ENCODE measurements at places on chromosomes 2 and 18.
A peak's percentile ranks its signal among the peaks of the same experiment; 100 is the strongest.

- no peak for DNase-seq
Observed at GRCh38 chr2:101912545-101912944, 79.2 kb upstream of the IL1R2 start.

DNA sequence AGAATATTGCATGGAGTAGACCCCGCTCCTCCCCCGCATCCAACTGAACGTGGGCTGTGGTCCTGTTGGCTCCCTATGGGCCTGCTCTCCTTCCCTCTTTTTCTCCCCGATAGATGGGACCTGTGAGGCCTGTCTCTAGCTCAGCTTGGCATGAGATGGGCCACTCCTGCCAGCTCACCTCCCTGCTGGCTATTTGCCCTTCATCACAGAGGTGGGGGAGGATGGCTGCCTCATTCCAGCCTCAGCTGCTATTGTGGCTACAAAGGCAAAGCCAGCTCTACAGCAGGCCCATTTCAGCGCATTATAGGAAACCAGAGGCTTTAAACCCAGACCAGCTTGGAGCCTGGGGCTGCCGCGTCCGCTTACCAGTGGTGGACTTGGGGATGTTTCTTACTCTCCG lies 313.9 kb downstream of the GBX2 start:
- no peak for DNase-seq

DNA sequence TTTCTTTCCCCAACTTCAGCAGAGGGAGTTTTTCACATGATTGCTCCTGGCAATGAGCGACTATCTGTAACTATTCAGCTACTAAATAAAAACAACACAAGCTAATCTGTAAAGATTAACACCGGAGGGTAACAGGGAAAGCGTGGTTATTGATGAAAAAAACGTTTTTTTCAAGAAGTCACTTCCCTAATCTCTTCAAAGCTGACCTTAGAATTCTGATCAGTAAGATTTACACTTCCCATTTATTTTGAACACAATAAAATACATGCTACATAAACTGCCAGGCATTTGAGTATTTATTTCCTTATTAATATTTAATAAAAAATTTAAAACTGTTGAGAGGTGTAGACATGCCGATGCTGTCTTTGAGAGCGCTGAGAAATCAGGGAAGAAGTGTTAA lies 207.4 kb upstream of the HDAC4 start:
- DNase-seq: no peak

GRCh38 chr2:176283291-176284068 lies 14.2 kb downstream of the MTX2 start:
- DNase-seq: no peak

- no peak for DNase-seq
Observed at GRCh38 chr2:42941633-42942176, 149.3 kb upstream of the HAAO start.

- DNase-seq: no peak
Observed at GRCh38 chr2:112679484-112679883, 33.7 kb downstream of the SLC20A1 start.

GRCh38 chr2:121038891-121039616 lies 245.9 kb downstream of the TFCP2L1 start:
- no peak for DNase-seq

- DNase-seq: peak; percentile 81
Observed at GRCh38 chr18:57898506-57899124, 95.5 kb upstream of the ATP8B1 start.

DNA sequence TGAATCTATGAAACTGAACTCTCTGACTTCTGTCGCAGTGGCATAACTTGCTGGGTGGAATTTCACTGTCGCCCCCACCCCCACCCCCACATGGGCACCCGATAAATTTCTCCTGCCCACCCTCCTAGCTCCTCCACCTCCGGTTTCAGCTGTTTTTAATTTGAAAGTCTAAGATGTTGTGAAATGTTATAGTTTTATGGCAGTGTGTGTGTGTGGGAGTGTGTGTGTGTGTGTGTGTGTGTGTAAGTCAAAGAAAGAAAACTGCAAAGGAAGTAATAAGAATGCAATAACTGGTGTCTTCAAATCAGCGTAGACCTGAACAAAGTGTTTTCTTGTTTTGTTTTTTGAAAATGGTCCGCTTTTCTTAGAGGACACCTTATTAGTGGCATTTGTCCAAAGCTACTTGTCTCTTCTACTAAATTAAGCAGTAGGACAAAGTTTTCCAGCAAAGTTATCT lies 388 bp downstream of the DTNA start:
- no peak for DNase-seq

DNA sequence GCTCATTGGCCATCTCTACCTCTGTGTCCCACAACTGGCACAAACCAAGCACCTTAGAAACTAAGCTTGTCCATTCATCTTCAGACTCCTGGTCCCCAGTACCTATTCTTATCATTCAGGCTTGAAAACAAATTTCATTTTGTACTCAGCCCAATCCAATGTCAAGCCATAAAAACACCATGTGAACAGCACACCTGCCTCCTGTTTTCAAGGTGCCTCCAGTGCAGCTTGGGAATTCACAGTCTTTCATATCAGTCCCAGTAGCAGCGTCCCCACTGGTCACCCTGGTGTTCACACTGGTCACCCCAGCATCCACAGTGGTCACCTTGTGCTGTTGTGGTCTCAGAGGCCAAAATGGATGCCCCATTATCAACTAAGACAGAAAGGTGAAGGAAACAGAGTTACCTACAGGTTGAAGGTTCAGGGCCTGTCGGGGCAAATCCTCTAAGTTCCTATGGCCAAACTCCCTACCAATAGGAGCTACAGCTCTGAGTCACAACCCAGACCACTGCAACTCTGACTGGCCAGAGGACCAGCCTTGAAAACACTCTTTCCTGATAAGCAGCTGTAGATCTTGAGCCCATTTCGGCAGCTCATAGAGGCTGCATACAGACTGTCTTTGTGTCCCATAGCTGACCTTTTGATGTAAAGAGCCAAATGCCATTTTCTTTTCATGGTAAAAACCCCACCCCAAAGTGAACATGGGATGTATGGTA lies 259.5 kb upstream of the RAB12 start:
- no peak for DNase-seq

DNA sequence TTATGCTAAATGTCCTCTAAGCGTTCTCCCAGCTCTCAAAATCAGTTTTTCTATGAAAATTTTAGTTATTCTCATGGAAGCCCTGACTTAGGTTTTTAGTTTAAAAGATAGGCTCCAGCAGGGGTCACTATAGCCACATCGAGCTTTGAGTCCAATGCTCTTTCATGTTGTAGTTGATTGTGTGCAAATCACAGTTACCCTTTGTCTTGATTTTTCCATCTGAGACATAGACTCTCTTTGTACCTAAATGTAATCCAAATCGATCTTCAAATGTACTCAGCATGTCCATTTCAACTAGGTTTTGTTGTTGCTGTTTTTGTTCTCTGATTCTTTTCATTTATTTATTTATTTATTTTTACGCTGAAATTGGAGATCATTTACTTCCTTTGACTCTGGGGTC lies 26.4 kb upstream of the MSTN start:
- peak; percentile 24 for DNase-seq

GRCh38 chr2:188450732-188451483 lies 159.2 kb downstream of the GULP1 start:
- DNase-seq: no peak

- DNase-seq: no peak
Observed at GRCh38 chr2:106104332-106105062, 89.6 kb downstream of the UXS1 start.

DNA sequence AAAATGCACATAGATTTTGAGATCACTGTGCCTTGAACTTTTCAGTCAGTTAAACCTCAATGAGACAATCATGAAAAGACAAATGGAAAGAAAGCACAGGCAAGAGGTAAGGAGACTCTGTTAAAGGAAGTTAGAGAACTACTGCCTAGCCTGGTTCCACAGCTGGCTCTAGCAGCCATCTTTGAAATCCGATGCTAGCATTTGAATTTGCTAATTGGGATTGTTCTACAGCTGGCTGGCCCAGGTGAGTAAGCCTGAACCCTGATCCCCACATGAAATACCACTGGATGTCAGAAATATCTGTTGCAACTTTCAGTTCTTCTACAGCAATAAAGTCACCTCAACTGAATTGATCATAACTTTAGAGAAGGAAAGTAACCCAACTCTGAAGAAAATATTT lies 315.2 kb upstream of the CHAC2 start:
- no peak for DNase-seq

- no peak for DNase-seq
Observed at GRCh38 chr2:119249311-119249710, 25.7 kb downstream of the STEAP3 start.

DNA sequence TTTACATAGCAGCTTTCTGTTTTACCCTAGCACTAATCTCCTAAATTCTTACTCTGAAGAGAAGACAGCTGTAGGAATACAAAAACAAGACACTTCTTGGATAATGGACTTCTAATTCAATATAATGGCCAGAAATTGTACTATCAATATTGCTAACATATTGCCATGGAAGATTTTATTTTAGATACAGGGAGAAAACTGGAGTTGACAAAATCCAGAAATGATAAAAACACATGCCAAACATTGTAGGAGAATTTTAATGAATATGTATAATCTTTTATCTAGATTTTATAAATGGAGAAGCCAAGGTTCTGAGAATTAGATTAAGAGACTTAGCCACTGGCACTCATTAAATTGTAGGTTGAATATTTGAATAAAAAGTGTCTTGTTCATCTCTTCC lies 1838.8 kb upstream of the LRRTM1 start:
- no peak for DNase-seq

GRCh38 chr2:12178289-12179080 lies 432.1 kb downstream of the LPIN1 start:
- no peak for DNase-seq

GRCh38 chr2:39432701-39433100 lies 4.4 kb downstream of the MAP4K3 start:
- no peak for DNase-seq

- no peak for DNase-seq
Observed at GRCh38 chr2:69559442-69560146, 83.9 kb downstream of the AAK1 start.

GRCh38 chr2:146989741-146990140 lies 855.1 kb upstream of the ACVR2A start:
- no peak for DNase-seq

GRCh38 chr2:18763338-18763737 lies 174.0 kb upstream of the NT5C1B start:
- DNase-seq: no peak

- no peak for DNase-seq
Observed at GRCh38 chr2:3246928-3247714, 130.5 kb downstream of the EIPR1 start.

DNA sequence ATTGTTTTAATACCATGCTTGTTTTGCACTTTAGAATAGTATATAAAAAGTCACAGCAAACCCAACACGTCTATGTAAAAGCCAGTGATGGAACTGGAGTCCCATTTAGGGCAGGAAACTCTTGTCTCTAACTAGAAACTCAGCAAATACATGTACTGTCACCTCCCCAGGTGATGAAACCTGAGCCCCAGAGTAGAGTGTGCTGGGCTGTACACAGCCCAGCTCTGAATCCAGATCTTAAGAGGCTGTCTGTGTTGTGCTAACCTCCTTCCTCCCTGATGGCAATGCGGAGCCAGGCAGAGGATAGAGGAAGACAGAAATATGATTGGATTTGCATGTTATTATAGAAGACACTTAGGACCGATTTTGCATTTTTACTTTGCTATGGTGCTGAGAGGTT lies 317.5 kb upstream of the TRIB2 start:
- no peak for DNase-seq

GRCh38 chr2:227774011-227774624 lies 28.4 kb downstream of the SCYGR8 start:
- DNase-seq: no peak

DNA sequence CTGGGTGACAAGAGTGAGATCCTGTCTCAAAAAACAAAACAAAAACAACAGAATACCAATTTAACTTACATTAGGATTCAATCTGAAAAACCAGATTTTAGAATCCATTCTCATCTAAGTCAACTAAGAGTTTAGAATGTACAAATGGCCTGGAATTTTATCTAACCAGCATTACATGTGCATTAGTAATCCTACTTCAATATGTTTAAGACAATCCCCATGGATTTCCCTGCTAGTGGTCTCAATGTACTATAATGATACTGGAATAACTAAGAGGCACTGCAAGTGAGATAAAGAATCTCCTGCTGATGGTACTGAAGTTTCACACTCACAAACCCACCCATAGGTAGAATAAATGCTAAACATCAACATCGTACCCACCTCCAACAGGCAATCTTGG lies 53.9 kb upstream of the DNER start:
- no peak for DNase-seq

DNA sequence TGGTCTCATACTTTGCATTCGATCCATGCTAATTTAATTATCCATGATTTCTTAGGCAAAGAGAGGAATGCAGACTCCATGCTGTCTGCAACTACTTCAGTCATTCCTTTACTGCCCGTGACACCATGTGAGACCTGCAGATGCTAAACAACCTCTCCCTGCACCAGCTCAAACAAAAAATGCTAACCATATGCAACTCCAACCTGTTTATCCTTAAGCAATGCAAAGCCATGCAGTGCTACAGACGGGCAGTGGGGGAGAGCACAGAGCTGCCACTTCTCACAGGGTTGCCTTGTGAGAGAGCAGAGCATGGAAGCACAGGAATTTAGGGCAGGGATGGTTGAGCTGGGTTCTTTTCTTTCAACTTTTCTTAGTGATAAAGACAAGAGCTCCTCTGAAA lies 74.9 kb upstream of the KLHL14 start:
- no peak for DNase-seq

- no peak for DNase-seq
Observed at GRCh38 chr2:206217743-206218142, 56.7 kb upstream of the ZDBF2 start.

GRCh38 chr2:232971744-232972143 lies 41.3 kb downstream of the NGEF start:
- DNase-seq: no peak

DNA sequence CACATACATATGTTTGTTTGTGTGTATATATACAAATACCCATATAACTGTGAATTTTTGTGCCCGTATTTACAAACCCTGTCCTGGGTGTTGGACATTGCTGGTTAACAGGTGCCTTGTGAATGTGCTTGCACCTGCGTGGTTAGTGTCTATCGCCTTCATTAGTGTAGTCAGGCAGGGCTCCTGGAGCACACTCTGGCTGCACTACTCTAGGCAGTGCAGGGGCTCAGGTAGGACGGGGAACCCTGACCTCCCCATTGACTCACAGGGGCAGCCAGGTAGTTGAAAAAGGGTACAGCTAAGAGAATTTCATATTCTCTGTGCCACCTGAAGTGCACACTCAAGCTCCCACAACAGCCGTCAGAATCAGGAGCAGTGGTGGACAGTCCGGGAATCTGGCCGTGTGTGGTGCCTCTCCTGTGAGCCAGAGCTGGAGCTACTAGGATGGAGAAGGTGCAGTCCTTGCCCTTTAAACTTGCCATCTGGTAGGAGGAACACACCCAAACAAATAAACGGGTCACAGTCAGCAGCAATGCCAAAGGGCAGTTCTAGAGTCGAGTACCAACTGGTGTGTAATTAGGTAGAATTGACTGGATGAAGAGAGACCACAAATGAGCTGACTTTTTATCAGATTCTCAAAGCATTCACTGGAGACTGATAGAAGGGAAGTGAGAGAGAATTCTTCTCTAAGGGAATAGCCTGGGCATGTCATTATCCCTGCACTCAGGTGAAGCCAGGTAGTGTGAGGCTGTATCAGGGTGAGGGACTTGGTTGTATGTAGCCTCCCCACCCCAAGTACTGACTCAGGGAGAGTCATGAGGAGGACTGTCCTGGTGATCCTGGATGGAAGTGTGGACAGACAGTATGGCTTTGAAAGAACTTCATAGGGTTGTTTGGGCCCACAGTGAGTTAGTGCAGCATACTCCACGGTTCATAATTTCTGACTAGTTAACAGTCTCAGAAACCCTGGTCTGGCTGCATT lies 44.1 kb downstream of the FARP2 start:
- no peak for DNase-seq
